GM10248 (cell line): ENCODE measurements at places on chromosomes 3 and 15.

- DNase-seq, result peak; percentile 56
Observed at GRCh38 chr3:32309654-32310242, 71.3 kb downstream of the CMTM8 start.

- peak; percentile 54 for DNase-seq
Observed at GRCh38 chr15:42385206-42385979, 26.1 kb downstream of the CAPN3 start.

GRCh38 chr15:90666135-90666909 lies 50.8 kb upstream of the BLM start:
- DNase-seq, result no peak

DNA sequence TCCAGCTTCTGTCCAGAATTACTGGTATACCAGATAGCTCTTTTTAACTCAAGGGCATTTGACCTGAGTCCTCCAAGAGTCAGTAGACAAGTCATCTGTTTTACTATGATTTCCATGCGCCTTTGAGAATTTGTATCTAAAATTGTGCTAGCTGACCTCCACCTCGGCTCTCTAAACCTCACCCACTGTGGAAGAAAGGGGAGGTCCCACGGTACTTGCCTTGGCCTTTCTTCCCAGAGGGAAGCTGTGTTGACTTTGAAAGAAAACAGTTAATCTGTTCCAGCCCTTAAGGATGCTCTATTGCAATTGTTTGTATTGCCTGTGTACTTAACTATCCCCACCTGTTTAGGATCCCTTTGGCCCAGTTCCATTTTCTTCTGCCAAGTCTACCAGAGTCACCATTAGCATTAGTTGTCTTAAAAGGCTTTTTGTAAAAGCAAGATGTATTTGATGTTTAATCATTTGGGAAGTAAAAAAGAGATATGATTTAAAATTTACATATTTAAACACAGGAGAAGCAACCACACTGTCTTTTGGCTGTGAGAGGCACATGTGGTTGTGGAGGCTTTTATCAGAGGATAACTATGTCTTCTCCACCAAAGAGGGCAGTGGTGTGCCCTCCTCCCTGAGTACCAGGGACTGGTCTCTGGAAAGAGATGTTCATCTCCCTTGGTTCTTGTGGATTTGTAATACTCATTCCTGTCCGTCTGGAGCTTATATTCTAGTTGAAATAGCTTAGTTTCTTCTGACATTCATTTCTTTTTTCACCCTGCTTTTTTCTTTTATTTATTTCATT lies 88.8 kb downstream of the CRTC3 start:
- DNase-seq, result no peak

DNA sequence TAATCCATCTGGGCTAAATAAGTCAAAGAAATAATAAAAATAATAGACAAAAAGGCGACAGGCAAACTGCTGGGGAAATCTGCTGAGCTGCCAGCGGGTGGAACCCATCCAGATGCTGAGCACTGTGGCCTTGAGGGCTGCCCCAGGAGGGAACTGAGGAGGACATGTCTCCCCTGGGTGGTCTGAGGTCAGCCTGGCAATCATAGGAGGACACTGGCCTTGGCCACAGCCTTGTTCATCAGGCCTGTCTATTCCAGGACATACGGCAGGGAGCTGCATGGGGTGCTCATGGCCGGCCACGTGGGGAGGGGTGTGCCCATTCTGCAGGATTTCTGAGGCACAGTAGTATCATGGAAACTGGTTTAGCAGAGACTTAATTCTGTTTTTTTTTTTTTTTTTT lies 21.5 kb upstream of the SNRPA1 start:
- DNase-seq, result no peak

GRCh38 chr3:166451997-166452396 lies 614.8 kb upstream of the BCHE start:
- DNase-seq, result no peak

GRCh38 chr3:104887069-104887468 lies 479.6 kb upstream of the ALCAM start:
- no peak for DNase-seq

DNA sequence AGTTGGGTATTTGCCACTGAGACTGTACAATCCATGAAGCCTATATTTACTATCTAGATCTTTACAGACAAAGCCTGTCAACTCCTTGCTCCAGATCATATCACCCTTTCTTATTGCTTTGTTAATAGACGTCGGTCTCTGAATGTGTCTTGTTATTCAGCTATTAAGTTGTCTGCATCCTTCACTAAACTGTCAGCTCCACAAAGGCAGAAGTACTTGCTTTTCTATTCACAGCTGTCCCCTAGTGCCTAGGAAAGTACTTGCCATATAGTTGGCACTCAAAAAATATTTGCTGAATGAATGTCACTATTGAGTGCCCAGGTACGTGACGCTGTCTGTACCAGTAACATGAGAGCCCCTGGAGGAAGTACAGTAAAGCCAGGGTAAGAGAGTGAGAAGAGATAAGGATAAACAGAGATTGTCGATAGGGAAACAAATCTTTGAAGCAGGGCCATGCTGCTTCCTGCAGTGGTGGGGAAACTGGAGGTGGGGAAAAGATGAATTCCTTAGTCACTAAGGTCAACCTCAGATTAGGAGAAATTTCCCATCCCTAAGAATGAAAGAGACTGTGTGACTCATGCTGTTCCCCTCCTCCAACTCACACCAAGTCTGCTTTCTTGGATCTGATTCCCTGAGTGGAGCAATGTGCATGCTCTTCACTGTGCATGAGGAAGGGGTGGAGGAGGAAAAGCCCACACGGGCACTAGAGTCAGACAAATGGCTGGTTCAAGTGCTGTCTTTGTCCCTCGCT lies 36.3 kb downstream of the PRICKLE2 start:
- DNase-seq, result no peak

DNA sequence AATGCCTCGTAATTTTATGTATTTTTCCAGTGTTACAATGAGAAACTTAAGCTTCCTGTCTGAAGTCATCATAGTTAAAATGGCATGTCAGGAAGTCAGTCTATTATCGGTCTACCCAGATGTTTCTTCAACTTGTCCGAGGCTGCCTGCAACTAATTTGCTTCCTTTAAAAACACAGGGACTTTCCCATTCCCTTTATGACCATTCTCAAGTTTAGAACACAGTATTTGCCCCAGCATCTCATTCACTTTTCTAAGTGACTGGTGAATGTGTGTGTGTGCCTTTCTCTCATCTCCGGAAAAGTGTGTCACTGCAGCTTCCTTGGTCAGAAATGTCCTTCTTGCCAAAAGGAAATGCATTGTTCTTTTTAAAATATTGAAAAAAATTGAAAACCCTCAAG lies 466.6 kb downstream of the RAP2B start:
- no peak for DNase-seq

DNA sequence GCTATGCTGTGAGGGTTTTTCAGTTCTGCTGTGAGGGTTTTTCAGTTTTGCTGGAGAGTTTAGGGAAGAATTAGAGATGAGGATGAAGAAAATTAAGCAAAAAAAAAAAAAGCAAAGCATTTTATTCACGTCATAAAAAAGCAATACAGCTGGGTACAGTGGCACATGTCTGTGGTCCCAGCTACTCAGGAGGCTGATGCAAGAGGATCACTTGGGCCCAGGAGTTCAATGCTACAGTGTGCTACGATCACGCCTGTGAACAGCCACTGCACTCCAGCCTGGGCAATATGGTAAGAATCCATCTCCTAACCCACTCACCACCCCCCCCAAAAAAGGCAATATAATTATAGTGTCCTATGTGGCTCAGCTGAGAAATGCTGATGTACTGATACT lies 162.7 kb downstream of the MAGI1 start:
- no peak for DNase-seq

DNA sequence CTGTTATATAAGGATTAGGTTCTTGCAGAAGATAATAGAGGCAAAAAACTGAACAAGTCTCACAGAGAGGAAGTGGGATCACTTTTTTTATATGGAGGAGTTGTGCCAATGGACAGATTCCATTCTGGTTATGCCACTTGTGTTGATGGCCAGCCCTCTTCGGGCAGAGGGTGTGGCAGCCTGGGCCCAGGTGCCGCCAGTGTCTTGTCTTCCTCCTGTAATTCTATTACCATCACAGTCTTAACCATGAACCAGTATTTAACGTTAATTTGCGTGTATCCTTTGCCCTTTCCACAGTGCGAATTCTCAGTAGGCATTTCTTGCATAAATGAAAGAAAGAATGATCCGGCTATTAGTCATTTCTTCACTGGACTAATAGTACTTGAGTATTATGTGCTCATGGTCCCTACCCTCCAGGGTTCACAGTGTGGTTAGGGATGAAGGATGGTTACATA lies 7.0 kb upstream of the USP4 start:
- DNase-seq, result no peak

DNA sequence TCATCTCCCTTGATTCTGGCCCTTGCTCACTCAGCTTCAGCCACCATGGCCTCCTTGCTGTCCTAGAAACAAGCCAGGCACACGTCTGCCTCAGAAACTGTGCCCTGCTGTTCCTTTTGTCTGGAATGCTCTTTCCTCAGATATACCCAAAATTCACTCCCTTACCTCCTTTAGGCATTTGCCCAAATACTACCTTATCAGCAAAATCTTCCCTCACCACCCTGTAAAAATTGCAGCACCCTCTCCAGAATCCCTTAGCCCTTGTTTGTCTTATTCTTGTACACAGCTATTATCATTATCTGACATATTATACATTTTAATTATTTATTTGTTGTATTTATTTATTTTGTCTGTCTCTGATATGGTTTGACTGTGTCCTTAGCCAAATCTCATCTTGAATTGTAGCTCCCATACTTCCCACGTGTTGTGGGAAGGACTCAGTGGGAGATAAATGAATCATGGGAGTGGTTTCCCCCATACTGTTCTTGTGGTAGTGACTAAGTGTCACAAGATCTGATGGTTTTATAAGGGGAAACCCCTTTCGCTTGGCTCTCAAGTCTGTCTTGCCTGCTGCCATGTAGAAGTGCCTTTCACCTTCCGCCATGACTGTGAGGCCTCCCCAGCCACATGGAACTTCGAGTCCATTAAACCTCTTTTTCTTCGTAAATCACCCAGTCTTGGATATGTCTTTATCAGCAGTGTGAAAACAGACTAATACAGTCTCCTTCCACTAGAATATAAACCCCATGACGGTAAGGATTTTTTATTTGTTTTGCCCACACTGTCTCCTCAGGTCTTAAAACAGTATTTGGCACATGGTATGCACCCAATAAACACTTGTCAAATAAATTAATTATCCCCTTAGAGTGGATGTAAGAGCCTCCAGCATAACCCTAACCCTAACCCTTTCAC lies 60.0 kb upstream of the STT3B start:
- DNase-seq, result no peak

DNA sequence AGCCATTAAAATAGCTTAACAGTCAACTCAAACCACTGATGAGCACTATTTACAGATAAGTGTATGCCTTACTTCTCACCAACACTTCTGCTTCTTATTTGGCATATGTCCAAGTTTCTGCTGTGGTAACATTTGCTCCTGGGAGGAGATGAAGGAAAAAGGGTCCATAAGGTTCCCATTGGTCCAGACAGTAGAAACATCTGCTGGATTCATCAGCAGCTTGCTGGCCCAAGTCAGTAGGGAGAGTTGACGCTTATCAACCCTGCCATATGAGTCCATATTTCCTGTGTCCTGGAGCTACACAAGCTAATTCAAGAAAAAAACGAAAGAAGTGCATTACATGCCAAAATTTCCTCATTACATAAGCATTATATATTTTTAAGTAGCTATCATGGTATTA lies 824.5 kb downstream of the CADM2 start:
- no peak for DNase-seq

DNA sequence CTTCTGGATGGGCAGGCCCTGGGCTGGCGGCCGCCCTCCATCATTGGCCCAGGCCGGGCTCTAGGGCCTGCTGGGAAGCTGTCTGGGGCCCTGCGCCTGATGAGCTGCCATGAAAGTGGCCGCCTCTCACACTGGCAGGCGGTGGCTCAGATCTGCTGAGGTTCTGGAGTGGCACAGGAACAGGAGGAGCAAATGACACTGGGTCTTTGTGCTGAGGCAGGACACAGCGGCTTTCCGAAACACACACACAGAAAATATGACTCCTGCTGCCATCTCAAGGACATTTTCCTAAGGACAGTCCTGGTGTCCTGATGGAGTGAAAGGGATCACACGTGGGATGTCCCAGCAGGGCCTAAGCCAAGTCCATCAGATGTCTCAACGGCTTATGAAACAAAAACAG lies 103.5 kb downstream of the NUP210 start:
- no peak for DNase-seq

DNA sequence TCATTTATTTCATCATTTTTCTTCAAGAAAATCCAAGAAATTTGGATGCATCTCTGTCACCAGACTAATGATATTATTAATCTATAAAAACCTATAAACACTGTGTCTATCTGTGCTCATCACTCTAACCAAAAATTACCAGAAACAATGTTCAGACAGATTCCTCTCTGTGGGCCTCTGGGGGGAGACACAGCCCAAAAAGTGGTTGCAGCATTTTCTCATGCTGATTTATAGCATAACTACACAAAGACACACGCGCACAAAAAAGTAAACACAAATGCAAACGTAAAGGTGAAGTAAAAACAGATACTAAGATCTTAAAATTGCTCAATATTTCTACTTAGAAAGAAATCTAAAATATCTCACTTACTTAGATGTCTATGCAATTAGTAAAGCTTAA lies 976.0 kb downstream of the GBE1 start:
- no peak for DNase-seq
